ENCODE measurements at places on chromosomes 2 and 18. TPM values are rescaled to one million over a fixed set of nuclear protein-coding genes. Genes with fewer than 3 reads are reported as not detected.

GRCh38 chr2:177380181-177380580 is 12.4 kb upstream of the AGPS start:
- no peak for DNase-seq

DNA sequence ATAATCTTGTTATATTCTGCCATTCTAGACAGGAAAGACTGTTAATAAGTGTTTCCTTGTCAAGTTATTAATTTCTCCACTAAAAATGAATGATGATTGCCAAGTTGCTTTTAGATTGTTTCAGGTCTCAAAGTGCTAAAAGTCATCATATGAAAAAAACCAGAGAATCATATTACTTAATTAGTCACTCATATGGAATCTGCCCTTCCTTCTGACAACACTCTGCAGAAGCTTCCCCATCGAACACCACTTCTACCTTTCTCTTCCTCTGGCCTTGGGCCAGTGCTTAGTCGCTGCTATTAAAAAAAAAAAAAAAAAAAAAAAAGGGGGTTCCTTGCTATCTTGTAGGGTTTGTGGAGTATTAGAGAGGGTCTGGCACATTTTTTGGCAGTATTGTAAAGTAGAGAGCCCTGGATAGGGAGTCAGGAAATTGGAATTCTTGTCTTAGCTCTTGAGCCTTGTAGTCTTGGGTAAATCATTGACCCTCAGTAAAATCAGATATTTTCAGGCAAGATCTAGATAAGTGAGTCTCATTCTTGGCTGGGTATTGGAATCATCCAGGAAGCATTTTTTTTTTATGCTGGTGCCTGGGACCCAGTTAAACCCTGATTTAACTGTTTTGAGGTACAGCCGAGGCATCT is 141.7 kb upstream of the CCDC68 start:
- no peak for DNase-seq

DNA sequence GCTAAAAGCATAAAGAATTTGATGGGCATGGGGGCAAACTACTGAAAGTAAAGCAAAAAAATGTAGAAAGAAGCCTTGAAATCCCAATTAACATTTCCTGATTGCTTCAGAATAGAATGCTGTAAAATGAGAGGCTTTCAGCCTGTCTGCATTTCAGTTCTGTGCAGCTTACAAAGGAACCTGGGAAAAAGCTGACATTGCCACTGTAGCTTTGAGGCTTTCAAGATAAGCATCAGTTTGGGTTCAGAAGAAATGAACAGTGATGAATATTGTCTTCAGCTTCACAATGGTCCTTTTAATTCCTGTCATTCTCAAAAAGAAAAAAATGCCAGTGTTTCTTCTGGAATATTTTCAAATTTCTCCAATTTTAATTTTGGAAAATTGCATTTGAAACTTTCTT is 242.7 kb downstream of the LRRTM1 start:
- no peak for DNase-seq

DNA sequence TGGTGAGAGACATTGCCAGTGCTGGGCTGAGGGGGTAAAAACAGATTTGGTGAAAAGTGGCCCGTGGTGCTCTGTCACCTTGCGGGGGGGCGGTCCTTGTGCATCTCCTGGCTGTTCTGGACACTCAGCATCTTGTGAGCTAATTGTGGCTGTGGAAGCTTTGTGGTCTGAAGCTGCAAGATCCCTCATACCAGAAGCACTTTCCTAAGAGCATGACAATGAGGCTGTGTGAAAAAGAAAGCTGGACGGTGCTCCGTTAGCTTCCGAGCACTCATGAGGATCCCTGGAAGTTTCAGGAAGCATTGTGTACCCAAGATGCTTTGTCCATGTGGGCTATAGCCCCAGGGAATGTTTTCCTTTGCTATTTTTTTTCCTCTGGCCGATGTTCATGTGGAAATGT is 74.5 kb downstream of the CABLES1 start:
- no peak for DNase-seq

- DNase-seq: no peak
Measured at GRCh38 chr2:156430236-156430979, 5.8 kb upstream of the GPD2 start.

DNA sequence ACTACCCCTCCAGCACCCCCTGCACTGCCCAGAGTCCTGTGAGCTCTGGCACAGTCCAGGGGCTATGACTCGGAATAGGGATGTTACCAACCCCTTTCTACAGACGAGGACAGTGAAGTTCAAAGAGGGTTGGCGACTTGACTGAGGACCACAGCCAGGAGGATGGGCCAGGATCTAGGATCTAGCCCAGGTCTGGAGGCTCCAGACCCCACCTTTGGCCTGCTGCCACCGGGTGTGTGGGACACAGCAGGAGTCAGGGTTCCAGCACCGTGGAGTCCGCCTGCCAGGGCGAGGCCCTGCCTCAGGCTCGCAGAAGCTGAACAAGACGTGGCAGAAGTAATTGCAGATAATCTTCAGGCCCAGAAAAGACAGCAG is 37.9 kb upstream of the GPC1 start:
- DNase-seq: no peak

DNA sequence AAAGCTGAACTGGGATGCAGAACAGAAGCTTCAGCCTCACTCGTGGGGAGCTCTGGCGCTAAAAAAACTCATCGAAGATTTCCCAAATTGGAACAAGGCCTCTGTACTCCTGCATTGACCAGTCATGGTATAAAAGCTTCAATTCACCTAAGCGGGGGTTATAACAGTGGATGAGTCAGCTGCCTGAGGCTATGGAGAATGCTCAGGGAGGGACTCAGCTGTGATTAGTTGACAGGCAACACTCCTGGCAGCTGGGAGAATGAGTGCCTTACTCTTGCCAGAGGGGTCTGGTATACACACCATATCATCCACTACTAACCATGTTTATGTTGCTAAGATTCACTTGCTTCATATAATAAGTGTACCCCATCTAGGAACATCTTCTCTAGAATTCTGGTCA is 350.6 kb upstream of the VRK2 start:
- DNase-seq: no peak

DNA sequence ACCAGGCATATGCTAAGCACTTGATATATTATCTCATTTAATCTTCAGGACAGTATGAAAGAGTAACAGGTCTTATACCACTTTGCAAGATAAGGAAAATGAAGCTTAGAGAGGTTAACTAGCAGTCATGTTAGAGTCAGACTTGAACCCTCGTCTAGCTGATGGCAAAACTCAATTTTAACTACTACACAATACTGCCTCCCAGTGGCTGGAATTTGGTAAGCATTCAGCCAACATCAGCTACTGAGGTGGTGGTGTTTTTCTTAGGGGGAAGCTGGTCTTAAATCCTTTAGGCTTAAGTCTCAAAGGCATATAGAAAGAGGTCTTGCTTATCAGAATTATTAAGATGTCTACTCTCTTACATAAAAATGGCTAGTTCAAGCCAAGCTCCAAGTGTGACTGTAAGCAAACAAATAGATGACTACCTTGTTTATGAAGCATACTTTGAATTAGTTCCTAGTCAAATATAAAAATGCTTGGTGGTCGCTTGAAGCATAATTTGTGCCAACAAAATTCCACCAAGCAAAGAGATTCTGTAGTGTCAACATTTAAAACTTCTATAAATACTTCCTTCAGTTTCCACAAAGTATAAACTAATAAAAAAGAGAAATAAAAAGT is 325.4 kb upstream of the FIGN start:
- DNase-seq: no peak

- DNase-seq: no peak
Measured at GRCh38 chr2:223222397-223222796, 170.4 kb downstream of the KCNE4 start.

GRCh38 chr2:16767789-16768476 is 102.3 kb upstream of the CYRIA start:
- DNase-seq: no peak

WNT10A gene
- total RNA-seq: not detected

GRCh38 chr2:196924051-196924450 is 2.5 kb downstream of the PGAP1 start:
- DNase-seq: no peak

DNA sequence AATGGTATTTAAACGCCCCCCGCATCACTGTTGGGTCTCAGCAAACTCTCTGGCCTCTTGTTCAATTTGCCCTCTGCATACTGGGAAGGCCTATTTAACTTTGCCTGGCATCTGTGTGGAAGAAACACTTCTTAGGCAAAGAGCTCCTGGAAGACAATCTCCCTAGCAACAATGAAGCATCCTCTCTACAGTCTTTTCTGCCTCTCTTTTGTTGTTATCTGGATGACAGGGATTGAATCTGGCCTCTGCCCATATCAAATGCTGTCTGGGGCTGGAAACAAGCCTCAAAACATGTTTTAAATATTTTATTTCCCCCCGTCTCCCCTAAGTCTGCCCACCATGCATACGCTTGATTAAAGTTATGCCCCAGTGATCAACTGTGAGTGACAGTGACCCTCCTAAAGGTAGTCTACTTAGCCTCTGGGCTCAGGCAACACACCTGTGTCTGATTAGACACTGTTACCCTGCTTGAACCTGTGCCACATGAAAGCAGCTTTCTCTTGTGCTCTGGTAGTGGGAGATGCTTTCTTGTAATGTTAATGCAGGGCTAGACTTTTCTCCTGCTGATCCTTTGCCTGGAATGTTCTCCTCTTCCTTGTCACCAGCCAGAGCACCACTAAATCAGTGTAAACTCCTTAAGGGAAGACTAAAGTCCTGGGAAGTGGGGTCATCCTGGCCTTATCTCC is 34.9 kb downstream of the CDC42EP3 start:
- no peak for DNase-seq

SERPINB13 gene
- total RNA-seq: 1.4 TPM

CCDC74B gene
- total RNA-seq: not detected

GRCh38 chr18:11260961-11261461 is 111.6 kb upstream of the PIEZO2 start:
- DNase-seq: no peak

GRCh38 chr18:67199993-67200617 is 316.4 kb downstream of the DSEL start:
- DNase-seq: no peak

HK2 gene
- 175 TPM for total RNA-seq

GRCh38 chr2:142849820-142850219 is 27.6 kb upstream of the KYNU start:
- no peak for DNase-seq

DNA sequence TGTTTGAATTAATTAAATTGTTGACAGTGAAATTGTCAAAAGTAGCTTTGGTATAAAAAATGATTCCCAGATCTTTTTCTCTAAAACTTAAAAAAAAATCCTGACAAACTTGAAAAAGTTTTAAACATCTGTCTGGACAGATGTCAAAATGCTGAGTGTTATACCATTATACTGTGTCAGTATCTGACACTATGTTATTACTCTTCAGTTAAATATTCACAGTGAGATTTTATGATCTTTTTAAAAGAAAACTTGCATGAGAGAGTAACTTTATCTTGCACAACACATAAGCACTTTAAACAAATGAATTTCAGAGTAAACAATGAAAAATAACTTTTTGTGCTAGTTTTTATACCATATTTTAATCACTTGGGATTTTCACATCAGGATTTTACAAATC is 167.4 kb downstream of the MEIS1 start:
- no peak for DNase-seq

DNA sequence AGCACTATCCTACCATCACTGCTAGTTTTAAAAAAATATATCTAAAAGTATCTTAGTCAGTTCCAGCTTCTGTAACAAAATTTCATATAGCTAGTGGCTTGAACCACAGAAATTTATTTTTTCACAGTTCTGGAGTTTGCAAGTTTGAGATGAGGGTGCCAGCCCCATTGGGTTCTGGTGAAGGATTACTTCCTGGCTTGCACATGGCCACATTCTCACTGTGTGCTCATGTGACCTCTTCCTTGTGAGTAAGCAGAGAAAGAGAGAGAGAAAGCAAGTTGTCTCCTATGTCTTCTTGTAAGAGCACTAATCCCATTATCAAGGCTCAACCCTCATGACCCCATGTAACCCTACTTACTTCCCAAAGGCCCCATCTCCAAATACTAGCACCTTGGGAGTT is 158.9 kb downstream of the DOK6 start:
- DNase-seq: no peak

DNA sequence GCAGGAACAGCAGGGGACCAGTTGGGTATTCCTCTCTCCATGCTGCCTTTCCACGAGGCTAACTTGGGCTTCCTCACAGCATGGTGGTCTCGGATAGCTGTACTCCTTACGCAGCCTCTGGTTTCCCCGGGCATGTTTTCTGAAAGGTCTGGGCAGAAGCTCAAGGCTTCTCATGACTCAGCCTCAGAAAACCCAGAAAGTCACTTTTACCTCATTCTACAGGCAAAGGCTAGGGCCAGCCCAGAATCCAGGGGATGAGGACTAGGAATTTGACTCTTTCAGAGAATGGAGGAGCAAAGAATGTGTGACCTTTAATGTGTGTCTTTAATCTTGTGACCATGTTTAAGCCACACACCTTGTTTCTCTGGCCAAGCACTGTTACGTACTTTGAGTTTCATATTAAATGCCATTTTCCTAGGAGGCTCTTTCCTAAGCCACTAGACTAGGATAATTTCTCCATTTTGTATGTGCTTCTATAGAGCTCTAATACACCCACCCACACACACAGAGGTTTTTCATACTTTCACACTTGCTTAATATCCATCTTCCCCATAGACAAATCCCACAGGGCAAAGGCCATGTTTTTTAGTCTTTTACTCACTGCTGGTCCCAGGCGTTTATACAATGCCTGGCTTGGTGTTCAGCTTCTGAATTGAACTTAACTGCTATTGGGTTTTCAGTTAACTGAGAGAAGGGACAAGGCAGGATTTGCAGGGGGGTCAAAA is 77.3 kb downstream of the LONRF2 start:
- no peak for DNase-seq

DNA sequence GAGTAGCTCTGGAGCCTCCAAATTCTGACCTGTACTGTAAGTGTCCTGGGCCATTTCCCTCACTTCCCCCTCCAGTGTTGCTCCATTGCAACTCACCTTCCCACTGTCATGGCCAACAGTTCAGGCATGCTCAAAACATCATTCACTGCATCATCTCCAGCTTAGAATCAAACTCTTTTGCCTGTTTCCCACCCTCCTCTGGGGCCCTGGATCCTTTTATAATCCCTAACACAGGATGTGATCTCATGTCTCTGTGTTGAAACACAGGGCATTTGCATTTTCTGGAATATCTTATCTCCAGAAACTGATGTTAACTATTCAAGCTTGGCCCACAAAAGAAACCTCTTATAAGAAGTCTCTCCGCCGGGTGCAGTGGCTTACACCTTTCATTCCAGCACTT is 3.0 kb downstream of the DPP4 start:
- DNase-seq: no peak

TEKT4 gene
- total RNA-seq: not detected

DNA sequence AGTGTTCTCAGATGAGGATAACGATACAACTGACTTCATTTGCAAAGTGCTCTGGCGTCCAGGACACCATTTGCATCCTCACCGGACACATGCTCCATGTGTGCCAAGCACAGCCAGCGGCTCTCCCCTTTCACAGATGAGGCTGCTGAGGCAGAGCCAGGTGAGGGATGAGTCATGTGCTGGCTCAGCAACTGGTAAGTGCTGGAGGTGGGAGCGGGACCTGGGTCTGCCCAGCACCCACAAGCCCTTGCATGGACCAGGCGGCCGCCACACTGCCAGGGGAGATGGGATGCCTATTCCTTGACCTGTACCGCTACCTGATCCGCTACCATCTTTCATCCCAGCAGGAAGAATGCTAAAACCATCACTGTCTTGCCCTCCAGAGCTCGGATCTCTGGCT is 86.2 kb upstream of the ASB18 start:
- DNase-seq: no peak

ARHGEF4 gene
- 1.8 TPM for total RNA-seq
